Chondrocyte (in vitro differentiated cells): ENCODE measurements at places on chromosomes 6 and 20. TPM values are rescaled to one million over a fixed set of nuclear protein-coding genes. Genes with fewer than 3 reads are reported as not detected.

The MICA gene
- 54.6 to 56.8 TPM (median 56.3 TPM) in 3 replicates for total RNA-seq

The RFX6 gene
- total RNA-seq: not detected in 3 replicates

GRCh38 chr6:25138934-25139415, 140.2 kb upstream of the CARMIL1 start:
- no peak for DNase-seq

The PRR18 gene
- 0.36 to 0.70 TPM in 2 of 3 replicates, not detected in the other for total RNA-seq

DNA sequence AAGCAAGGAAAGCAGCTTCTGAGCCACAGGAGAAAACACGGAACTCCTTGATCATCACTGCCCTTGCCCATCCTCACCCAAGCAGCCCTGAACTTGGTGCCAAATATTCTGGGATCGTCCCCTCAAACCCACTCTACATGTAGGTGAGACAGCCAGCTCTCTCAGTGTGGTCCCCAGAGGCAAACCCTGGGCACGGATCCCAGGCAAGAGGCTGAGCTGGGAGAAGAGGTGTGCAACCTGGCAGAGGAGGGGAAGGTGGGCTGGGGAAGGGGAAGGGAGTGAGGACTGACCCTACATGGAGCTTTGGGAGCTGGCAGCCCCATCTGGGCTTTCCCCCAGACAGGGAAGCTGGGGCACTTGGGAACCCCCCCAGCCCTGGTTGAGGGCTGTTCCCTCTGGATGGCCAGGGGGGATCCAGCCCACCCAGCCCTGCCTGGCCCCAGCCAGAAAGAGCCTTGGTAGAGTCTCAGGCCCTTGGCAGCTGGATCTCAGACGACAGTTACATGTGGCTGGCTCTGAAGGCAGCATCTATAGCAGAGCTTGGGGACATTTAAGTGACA, 186.2 kb upstream of the CST7 start:
- no peak for DNase-seq

GRCh38 chr6:17935188-17936149, 52.0 kb downstream of the KIF13A start:
- DNase-seq: no peak

The LPA gene
- 0.31 TPM in 1 of 3 replicates, not detected in the others for total RNA-seq

- no peak for DNase-seq
These were observed 594.3 kb downstream of the UTRN start for GRCh38 chr6:144879436-144879835.

GRCh38 chr20:36832791-36833190, 43.1 kb upstream of the TLDC2 start:
- no peak for DNase-seq

The ADAM33 gene
- total RNA-seq: 4.1 to 13.1 TPM (median 12.2 TPM) in 3 replicates

GRCh38 chr20:17749978-17750721, 50.4 kb downstream of the BANF2 start:
- no peak for DNase-seq

The ME1 gene
- 64.6 to 88.7 TPM (median 83.6 TPM) in 3 replicates for total RNA-seq

DNA sequence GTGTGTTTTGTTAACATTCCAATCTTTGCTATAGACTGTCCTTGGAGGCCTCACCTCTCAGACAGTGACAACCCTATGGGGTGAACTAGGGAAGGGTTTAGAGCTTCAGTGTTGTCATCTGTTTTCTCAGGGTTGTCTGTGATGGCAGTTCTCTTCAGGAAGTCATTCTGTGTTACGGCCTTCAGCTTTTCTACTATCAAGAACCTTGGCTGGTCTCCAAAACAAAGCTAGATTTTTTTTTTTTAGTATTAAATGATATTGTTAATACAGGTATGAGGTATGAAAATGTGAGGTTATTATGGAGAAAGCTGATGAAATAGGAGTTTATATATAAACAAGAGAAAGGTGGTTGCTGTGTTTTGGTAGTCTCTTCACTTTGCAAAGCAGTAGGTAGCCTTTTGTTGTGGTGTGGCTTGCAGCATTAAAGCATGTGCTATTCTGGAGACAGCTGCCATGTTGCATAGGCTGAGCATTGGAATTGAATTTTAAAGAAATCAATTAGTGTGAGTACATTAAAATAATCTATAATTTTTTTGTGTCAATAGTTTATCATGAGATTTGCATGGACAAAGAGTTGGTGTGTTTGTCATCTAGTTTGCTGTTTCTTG, 162.6 kb downstream of the CARMIL1 start:
- no peak for DNase-seq

DNA sequence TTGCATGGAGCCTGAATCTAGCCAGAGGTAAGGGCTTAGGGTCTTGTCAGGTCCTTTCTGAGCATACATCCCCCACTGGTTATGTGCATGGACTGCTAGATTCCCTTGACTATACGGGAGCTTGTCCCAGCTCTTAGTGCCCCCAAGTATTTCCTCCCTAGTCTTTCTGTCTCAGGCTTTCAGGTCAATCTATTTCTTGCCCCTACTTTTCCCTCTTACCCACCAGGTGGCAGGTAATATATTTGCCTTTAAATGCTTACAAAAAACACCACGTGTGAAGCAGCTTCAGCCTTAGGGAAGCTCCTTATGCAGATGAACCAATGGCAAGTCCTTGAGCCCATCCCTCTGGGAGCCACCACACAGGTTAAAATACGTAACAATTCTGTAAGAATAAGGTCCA, 454.2 kb downstream of the GRIK2 start:
- DNase-seq: no peak

GRCh38 chr20:25254986-25255680, 7.2 kb downstream of the PYGB start:
- peak; percentile 81 for DNase-seq

- DNase-seq: no peak
These were observed 16.1 kb upstream of the SCGN start for GRCh38 chr6:25635886-25636317.

DNA sequence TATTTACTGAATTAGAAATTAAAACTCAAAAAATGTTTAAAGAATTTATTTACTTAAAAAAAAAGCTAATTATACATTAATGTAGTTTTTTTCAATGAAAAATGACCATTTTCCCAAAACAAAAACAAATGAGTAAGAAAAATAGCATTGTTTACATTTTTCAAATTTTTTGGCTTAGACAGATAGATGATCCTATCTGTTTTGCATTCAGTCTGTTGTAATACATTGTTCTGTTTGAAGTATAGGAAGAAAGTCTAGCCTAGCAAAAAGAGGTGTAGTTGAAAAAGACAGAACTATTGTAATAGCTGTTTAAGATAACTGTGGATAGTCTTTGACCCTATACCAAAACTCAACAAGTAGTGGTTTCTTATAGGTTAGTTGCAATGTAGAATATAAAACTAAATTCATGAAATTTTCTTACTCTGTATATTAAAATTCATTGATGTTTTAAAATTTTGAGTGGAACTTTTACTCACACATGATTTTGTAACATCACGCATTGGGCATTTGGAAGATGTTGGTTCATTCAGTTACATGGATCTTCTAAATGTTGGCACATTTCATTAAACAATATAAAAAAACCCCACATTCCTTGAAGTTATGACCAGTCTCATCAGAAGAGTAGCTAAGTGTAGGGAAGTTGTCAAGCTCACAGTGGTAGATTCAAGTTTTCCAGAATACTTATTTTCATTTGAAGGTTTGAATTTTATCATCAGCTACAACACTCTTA, 62.0 kb downstream of the KCNS1 start:
- DNase-seq: no peak

DNA sequence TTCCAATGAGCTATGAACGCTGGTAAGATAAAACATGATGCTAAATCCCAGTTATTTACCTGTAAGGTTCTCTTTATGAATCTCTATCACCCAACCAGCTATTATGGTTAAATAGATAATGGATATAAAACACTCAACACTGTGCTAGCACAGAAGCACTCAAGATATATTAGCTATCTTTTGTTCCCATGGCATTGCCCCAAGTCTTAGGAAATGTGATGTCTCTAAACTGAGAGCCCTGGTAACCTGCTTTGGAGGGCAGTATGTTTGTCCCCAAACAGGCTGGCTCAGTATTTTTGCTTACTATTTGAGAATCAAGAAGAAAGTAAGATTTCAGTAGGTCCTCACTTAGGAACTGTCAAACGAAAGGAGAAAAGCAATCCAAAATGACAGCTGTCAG, 90.5 kb downstream of the BTBD9 start:
- no peak for DNase-seq

DNA sequence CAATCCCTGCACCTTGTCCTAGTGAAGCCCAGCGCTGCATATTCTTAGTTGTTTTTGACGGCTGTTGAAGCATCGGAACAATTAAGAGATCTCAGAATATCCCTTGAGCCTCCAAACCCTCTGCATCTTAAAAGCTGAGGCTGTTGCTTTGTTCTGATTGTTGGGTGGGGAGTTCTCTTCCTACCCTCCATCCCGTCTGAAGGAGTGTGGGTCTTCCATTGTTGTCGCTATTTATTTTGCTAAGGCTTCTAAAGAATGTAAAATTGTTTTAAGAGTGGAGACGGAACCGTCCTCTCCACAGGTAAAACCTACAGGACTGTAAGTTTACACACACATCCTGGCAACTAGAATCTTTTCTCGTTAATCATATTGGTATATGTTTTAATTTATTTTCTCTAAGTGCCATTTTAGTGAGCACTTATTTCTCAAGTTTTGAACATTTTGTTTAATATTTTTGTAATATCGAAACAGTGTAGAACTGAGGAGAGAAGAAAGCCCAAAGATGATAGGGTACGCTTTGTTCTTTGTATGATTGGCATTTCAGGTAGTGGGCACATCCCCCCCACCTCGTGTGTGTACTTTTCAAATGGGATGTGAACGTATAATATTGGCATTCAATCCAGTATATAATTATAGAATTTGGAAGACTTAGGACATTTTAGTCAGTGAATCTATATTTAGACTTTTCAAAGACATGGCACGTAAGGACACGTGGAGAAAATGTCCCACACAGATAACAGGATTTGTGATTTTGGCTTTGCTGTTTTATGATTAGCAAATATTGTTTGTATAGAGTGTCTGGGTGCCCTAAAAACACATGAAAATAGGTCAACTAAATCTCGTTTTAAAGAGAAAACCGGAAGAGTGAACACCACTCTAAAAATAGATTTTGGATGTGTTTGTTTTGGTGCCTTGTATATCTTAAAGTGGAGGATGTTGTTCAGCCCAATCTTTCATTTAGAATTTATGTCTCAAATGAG, 1.3 kb downstream of the RNF146 start:
- no peak for DNase-seq

- no peak for DNase-seq
These were observed 128.7 kb upstream of the MLIP start for GRCh38 chr6:53982366-53983050.

GRCh38 chr20:60802676-60803075, 449.4 kb upstream of the CDH4 start:
- DNase-seq: no peak

DNA sequence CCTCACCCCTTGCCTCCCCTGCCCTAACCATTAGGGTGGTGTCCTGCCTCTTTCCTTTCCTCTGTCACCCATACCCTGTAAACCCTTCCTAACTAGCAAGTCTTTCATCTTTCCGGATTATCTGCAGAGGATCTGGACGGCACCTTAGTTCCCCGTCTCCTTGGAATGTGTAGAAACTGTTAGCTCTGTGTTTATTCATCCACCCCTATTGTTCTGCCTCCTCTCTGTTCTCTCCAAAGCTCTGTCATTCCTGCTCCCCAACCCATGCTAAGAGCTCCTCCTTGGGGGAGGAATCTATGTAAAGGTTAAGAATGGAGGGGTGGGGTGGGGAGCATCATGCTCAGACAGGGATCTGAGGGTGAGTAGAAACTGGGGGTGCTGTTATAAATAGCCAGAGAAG, 39.4 kb upstream of the KCNK5 start:
- DNase-seq: no peak

The COX4I2 gene
- total RNA-seq: not detected in 3 replicates

The LTV1 gene
- 15.0 to 22.6 TPM (median 15.4 TPM) in 3 replicates for total RNA-seq

- no peak for DNase-seq
These were observed 11.2 kb downstream of the NT5DC1 start for GRCh38 chr6:116111552-116112528.

- no peak for DNase-seq
These were observed 35.2 kb upstream of the YWHAB start for GRCh38 chr20:44850272-44850671.

The SPTLC3 gene
- 5.0 to 11.9 TPM (median 5.8 TPM) in 3 replicates for total RNA-seq

The TTPAL gene
- total RNA-seq: 16.5 to 18.4 TPM (median 17.1 TPM) in 3 replicates

The PACRG gene
- 0.59 to 2.5 TPM (median 1.1 TPM) in 3 replicates for total RNA-seq

DNA sequence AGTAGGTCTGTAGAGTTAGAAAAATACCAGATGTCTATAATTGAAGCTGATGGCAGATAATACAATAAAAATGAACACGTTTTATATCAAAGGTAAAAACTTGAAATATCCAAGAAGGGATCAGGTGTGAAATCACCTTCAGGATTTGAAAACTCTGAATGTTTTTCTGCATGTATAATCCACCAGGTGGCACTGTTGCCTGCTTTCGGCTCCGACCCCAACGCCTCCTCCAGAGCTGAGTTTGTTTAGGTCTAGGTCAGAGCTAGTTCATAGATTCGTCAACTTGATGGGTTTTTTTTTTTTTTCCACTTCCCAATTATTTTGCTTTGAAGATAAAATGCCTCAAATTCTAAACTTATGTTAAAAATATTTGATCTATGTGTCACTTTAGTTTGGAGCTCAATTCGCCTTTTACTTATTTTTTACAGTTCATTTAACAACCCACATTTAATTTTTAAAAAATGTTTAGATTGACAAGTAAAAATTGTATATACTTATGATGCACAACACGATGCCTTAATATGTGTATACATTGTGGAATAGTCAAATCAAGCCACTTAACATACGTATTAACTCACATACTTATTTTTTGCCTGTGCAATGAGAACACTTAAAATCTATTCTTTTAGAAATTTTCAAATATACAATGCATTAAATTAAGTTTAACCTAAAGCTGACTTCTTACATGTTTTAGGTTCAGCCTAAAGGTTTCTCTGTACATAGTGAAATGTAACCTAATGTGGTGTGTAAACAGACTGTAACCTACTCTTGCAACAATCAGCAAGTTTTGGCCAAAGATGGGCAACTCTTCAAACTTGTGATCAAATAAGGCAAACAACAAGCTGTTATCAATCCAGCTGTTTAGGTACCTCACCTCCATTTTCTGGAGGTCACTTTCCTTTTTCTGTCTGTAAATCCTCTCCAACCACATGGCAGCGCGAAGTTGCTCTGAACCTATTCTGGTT, 39.4 kb upstream of the ENPP4 start:
- DNase-seq: no peak

DNA sequence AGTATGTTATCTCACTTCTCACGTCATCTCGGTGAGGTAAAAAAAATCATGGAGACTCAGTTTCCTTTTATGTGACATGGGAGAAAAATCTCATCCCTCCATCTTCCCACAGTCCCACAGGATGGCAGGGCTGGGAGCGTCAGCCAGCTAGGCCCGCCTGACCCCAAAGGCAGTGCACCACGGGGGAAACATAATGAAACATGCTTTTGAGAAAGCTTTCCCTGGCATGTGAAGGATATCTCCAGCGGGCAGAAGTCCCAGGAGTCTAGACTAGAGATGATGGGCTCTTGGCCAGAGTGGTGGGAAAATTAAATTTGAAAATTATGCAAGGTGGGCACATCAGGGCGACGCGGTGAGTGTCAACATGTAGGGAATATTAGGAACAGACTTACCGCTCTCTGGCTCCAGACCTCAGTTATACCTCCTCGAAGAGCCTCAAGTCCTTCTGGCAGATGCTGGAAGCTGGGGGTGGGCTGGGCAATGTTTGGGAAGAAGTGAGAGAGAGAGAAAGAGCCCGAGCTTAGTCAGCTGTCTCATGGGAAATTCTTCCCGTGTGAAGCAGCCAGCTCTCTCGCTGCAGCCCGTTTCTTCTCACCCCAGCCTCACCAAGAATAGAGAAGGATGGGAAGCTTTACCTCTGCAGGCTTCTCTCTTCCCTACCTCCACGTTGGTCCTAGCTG, 52.3 kb downstream of the MOCS1 start:
- no peak for DNase-seq

- no peak for DNase-seq
These were observed 80.8 kb downstream of the PLEKHG1 start for GRCh38 chr6:150680510-150680909.

GRCh38 chr6:146767632-146768031, 168.9 kb downstream of the ADGB start:
- DNase-seq: no peak
